ENCODE measurements at places on chromosomes 13 and 19.

- no peak for DNase-seq
Measured at GRCh38 chr19:53878776-53879139, 3.2 kb upstream of the PRKCG start.

- DNase-seq: no peak
Measured at GRCh38 chr19:29845574-29846176, 33.9 kb downstream of the CCNE1 start.

- peak; percentile 53 for DNase-seq
Measured at GRCh38 chr13:111344471-111345191, 24.2 kb downstream of the TEX29 start.

DNA sequence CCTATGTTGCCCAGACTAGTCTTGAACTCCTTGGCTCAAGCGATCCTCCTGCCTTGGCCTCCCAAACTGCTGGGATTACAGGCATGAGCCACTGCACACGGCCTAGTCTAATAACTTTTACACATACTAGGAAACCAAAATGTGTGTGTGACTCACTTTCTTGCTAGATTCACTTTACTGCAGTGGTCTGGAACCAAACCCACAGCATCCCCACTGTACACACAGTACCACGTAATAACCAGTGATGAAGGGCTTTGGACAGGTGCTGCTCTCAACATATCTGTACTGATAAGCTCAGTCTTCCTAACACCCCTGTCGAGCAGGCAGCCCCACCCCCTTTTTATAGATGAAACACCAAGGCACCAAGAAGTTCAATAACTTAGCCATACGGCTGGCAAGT is 5.1 kb downstream of the DNMT1 start:
- no peak for DNase-seq

DNA sequence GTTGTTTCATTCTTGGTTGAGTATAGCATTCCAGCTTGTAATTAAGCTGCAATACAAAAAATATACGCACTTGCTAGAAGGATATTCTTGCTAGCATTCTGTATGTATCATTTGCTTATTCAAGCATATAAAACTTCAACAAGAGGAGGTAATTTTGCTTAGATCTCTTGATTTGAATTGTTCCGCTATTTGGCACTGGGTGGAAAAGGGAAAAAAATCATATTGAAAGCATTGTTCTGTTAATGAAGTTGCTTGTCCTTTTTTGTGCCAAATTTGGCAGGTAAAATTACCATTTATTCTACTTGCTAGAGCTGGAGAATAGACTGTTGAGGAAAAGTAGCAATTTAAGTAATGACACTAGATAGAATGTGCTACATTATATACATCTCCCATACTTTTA is 190.2 kb downstream of the GGACT start:
- no peak for DNase-seq

All from lung (tissue), 17 donors.